Hindlimb muscle (tissue), 1 donor: ENCODE measurements at places on chromosomes 5 and 9.

DNA sequence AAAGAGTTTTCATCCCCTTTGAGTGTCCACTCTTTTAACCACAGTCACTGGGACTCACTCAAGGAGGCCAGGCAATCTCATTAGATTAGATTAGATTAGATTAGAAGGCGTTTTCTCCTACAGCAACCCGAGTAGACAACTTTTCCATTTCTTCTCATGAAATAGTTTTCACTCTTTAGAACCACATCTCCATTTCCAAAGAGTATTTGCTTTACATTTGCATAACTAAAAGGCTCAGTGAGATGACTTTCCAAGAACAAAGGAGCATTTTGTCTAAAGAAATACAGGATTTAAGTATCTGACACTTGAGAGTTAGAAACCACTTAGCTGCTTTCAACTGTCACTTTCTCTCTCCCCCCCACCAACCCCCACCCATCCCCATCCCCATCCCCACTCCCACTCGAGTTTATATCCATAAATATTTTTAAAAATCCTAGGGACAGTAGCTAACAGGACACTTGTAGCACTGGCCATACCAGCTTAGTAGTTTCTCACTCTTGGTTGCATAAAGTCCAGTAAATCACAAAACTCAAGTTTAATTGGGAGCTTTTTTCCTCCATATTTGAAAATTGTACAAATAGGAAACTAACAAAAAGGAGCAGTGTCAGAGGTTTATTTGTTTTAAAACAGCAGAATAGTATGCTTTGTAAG, 2202.9 kb upstream of the WWC1 start:
- DNase-seq: no peak

DNA sequence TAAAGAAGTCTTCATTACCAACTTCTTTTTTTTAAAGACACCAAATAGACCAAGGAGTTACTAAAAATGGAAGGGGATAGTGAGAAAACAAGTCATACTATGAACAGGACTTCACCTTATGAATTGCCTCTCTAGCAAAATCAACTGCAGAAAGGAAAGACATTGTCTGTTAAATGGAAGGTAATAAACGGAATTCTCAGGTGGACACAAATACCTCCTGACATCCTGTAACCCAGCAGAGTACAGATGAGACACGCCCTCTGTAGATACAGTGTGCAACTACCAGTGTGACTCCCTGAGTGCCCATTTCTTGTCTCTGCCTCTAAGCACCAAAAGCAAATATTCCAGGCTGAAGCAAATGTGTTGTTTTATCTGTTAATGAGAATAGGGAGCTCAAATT, 12.2 kb upstream of the PLPP1 start:
- no peak for DNase-seq

- no peak for DNase-seq
These were observed 75.9 kb upstream of the MINAR2 start for GRCh38 chr5:129672006-129672405.

GRCh38 chr5:29304545-29304944, 1888.9 kb upstream of the CDH6 start:
- DNase-seq: no peak

DNA sequence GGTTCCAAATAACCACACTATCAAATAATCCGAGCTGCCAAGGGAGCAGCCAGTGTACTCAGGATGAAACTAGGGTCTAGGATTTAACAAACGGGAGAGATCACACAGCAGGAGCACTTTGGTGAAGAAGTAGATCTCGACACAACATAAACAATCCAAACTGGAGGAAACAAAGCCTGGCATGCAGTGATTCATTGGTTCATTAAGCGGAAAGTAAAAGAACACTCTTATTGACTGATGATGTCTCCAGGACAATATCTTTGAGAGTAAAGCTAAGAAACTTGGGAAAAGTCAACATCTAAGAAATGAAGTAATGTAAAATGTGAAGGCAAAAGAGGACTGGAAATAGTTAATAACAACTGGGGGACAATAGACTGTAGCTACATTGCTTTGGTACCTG, 1478.3 kb upstream of the CDH9 start:
- no peak for DNase-seq

GRCh38 chr5:93278896-93279295, 302.1 kb downstream of the NR2F1-AS1 start:
- DNase-seq: no peak

DNA sequence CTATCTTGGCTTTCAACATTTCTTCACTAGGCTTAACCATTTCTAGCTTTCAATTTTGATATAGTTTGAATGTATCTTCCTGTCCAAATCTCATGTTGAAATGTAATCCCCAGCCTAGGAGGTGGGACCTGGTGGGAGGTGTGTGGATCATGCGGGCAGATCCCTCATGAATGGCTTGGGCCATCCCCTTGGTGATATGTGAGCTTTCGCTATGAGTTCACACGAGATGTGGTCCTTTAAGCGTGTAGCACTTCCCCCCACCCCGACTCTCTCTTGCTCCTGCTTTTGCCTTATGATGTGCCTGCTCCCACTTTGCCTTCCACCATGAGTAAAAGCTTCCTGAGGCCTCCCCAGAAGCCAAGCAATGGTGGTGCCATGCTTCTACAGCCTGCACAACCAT, 40.6 kb downstream of the PHAX start:
- no peak for DNase-seq

GRCh38 chr9:87213948-87214347, 266.6 kb upstream of the GAS1 start:
- DNase-seq: no peak

DNA sequence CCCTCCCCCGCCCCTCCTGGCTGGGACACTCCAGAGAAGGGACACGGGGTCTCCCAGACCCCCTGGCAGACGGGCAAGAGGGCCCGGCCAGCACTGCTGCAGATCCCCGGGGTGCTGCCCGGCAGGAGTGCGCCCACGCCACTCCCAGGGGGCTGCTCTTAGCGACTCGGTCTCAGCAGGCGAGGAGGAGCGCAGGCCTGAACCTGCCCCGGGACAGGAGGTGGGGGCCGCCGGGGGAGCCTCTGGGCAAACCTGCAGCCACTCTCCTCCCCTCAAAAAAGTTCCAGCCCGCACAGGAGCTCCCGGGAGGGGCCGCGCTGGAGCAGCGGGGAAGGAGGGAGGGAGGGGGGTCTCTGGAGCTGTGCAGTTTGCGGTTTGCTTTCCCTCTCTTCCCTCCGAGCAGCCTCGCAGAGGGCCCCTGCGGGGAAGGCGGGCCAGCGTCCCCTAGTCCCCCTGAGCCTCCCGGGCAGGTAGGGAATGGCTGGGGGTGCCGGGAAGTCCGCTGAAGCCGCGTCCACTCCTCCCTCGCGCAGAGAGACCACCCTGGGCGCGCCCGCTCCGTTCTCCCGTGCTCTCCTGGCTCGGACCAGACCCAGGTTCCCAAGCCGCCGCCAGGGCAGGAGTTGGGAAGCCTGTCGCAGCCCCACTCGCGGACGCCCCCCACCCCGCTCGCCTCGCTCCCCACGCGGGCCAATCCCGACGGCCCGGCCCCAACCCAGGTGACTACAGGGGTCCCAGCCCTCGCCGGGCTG, 44.2 kb downstream of the NACC2 start:
- DNase-seq: no peak

DNA sequence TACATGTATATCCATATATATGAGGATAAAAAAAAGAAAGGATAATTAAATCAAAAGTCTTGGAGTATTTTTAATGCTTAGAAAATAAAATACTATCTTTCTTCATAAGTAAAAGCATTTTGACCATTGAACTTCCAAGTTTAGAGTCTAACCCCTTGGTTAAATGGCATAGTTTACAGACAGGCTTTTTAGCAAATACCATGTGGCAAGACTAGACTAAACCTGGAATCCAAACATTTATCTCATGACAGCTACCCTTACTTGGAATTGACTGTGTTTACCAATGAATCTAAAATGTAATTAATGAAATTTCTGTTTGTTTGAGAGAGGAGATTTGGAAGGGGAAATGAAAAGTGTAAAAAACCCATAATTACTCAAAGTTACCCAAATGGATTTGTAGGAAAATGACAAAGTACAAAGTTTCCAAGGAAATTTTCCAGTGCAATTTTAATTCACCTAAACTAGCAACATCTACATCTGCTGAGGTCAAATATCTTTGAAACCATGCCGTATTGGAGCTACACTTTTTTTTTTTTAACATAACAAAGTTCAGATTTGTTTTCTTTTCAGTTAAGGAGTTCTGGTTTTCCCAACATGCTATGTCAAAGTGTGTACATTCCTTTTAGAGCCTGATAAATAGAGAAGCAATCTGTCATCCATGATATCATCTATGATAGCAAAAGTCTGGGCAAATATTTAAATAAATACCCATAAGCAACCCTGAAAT, 272.1 kb upstream of the DAB2 start:
- no peak for DNase-seq

GRCh38 chr9:134024214-134024792, 978 bp upstream of the BRD3OS start:
- no peak for DNase-seq

- DNase-seq: no peak
These were observed 40.3 kb downstream of the PRKACG start for GRCh38 chr9:68973619-68974018.

GRCh38 chr5:95863383-95863757, 40.8 kb upstream of the GLRX start:
- no peak for DNase-seq

DNA sequence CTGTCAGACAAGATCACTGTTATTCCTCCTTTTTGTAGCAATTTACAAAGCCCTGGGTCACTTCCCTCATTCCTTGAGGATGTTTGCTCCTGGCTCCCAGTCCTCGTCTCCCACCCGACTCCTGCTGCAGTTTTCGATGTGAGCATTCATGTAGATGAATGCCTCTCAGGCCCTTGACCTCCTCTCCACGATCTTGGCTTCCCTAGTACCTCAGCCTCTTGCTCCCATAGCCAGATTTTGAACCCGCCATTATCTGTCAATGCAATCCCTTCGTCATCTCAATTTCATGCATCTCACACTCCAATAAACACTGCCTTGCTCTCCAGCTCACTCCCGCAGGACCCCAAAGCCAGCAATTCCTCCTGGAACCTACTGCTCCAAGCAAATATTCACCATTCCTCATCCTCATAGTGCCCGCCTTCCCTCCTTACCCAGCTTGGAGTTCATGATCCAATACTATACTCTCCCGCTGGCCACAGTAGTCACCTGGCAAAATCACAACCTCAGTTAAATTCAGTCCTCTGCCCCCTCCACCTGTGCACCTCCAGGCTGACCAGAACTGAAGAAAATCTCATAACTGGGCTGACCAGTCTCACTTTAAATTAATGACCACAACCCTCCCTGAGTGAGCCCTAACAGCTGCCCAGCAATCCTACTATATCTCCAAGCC, 35.1 kb upstream of the JADE2 start:
- no peak for DNase-seq

DNA sequence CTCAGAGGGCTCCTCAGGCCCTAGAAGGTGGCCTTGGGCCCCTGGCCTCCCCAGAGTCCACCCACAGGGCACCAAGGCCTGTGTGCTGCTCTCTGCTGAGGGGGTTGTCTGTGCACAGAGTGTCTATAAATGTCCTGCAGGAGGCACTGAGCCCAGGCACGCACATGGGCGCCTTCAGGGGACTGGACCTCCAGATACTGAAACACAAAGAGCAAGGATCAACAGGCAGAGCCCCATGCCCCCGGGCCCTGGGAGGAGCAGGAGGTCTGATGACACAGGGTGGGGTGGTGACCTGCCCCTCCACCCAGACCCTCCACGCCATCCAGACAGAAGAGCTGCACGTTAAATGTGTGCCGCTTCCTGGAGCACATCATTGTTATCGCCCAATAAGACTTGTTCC, 64.6 kb upstream of the SIMC1 start:
- no peak for DNase-seq

DNA sequence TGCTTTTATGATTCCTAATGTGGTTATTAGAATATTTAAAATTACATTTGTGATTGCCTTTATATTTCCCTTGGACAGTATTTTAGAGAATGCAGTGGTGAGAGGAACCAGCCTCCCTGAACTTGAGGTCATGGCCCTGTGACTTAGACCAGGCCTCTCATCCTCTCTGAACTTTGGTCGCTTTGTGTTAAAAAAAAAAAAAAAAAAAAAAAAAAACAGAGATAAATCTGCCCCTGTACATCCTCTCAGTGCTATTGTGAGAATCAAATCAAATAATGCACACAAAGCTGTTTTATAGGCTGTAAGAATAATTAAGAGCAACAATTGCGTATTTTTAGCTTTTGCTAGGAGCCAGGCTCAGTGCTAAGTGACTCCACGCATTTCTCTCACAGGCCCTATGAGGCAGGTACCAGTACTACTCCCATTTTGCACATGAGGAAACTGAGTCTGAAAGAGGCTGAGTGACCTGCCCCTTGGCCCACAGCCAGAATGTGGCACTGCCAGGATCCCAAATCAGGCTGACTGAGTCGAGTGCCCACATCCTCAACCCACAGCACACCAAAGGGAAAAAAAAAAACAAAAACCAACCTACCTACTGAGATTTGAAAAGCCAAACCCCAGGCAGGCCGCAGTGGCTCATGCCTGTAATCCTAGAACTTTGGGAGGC, 110.3 kb upstream of the LARP1 start:
- DNase-seq: no peak

- DNase-seq: peak; percentile 67
These were observed 440.4 kb downstream of the CDH18 start for GRCh38 chr5:19547640-19548039.

DNA sequence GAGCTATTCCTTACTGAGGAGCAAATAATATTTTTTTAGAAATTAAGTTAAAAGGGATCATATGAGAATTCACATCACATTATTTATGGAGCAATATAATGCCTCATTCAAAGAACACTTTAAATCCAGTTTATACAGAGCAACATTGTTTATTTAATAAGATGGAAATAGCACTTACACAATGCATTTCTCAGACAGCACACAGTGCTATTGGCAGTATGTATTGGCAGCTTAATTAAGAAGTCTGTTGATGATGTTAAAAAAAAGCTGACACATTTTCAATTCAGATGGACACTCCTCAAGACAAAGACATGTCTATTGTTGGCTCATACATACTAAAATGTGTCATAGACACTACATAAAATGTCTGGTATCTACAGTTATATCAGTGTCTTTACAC, 171.3 kb downstream of the NR2F1-AS1 start:
- DNase-seq: no peak

GRCh38 chr9:19199012-19199411, 31.5 kb upstream of the DENND4C start:
- DNase-seq: no peak

- no peak for DNase-seq
These were observed 51.7 kb downstream of the MTAP start for GRCh38 chr9:21854119-21854518.

GRCh38 chr9:32783168-32783891, at the start of gene TMEM215:
Gene TMEM215 (plus strand): TSS chr9:32783540. CDS start chr9:32784184, 644 bp downstream.
- peak; percentile 53 for DNase-seq

GRCh38 chr5:95822043-95822541, 434 bp downstream of the GLRX start:
- peak; percentile 59 for DNase-seq

DNA sequence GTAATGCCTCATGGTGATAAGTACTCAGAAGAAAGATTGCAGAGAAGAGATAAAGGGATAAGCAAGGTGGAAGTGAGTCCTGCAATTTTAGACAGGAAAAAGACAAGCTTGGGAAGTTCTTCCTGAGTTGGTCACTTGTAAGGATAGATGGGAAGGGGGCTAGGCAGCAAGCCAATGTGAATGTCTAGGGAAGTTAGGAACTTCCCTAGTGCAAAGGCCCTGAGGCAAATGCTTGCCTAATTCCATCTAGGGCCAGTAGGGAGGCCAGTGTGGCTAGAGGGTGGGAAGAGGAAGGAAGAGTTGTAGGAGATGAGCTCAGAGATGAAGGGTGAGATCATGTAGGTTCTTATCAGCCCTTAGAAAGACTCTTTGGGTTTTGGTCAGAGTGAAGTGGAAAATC, 206.6 kb downstream of the MAT2B start:
- DNase-seq: no peak
